ENCODE measurements at places on chromosomes 1 and 21. TPM values are rescaled to one million over a fixed set of nuclear protein-coding genes. Genes with fewer than 3 reads are reported as not detected.

DNA sequence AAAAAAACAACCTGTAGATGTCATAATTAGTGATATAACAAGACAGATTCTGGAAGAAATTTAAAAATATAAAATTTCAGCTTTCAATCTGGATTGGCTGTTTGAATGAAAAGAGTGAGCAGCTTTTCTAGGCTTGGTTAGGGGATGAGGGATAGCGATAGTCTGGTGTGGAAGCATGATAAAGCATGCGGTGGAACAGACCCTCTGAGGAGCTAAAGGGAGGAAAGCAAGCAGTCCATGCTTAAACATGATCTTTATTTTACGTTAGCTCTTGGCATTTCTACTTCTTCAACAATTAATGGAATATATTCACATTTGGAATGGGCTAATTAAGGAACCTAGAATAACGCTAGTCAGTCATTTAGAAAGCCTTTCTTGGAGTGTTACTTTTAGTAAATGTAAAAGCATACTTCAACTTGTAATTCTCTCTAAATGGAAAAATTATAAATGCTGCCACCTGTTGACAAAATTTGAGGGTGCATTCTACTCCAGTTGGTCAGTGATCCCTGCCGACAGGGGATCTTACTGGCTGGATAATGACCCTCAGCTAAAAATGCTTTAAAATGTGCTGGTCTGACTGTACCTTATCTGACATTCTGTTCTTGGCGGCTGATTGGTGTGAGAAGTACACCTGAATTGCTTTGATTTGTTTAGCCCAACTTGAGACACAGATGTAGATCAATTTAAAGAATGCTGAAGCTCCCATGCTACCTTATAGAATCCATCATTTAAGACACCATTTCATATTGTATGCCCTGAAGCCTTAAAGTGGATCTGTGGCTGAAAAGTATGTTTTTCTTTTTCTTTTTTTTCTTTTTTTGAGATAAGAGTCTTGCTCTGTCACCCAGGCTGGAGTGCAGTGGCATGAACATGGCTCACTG lies 61.2 kb downstream of the AK4 start:
- peaks cover 4% of the 10 kb centered on the region for H3K27me3 ChIP-seq
- peaks cover 28% of the 10 kb centered on the region for H3K4me1 ChIP-seq
- peaks cover 2% of the 10 kb centered on the region for H3K36me3 ChIP-seq
- H3K4me3 ChIP-seq: no peak overlapping the region

Gene CLDN17
- not detected for total RNA-seq

DNA sequence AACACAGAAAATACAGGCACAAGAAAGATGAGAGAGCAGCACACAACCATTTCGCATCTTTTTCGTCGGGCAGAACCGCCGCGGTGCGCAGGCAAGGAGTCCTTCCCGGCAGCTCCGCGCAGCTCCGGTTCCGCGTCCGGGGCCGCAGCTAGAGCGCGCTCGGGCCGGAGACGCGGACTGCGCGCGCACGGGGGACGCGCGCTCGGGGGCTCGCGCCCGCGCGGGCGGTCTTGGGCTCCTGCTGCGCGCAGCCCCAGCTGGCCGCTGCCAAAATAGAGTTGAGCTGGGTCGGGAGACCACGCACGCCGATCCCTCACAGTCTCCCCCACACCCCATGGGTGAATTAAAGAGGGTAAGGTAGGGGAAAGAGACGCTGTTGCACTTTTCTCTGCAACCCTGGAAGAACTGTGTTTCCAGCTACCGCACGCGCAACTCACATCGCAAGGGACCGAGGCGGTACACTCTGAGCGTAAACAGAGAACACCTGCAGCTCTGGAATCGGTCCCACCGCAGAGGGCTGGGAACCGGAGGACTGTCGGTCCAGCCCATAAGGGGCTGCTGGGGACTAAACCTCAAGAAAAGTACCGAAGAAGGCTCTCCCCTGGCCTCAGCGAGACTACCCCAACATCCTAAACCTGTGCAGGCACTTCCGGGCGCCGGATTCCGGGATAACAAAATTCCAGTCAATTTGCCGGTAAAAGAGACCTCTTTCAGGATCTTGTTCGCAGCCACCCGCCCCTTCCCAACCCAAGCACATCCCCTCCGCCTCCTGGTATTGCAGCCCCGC lies 1.7 kb downstream of the NR5A2 start:
- H3K36me3 ChIP-seq: no peaks in the 10 kb centered on the region
- H3K4me3 ChIP-seq: peak overlapping the region; percentile 48
- peaks cover 4% of the 10 kb centered on the region for H3K4me1 ChIP-seq
- peaks cover 54% of the 10 kb centered on the region for H3K27me3 ChIP-seq
- H3K27ac ChIP-seq: no peak overlapping the region
- no peak for DNase-seq

DNA sequence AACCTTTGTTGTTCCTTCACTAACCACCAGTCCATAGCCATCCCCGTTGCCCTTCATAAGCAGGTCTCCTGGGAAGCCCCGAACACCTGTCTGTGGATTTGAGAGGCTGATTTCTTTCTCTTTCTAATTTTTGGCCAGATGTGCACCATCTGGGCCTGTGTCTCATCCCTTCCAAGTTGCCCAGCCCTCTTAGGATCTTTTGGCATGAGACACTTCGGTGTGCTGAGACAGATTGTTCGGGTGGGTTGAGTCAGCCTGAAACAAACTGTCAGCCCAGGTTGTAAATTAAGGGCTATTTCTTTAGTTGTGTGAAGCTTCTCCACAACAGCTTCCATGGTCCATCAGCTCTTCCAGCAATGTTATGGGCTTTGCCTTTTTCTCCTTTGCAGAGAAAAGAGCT lies 1.4 kb upstream of the DNAJC11 start:
- peaks cover 24% of the 10 kb centered on the region for H3K4me1 ChIP-seq
- H3K27ac ChIP-seq: peak overlapping the region; percentile 66
- H3K27me3 ChIP-seq: no peaks in the 10 kb centered on the region
- peaks cover 11% of the 10 kb centered on the region for H3K36me3 ChIP-seq
- H3K4me3 ChIP-seq: no peak overlapping the region

Gene LIN9
- total RNA-seq: 10.2 TPM

GRCh38 chr1:15152318-15153183 lies 996 bp upstream of the TMEM51 start:
- H3K4me1 ChIP-seq: peaks cover 23% of the 10 kb centered on the region
- H3K27ac ChIP-seq: no peak overlapping the region
- peak overlapping the region; percentile 24 for H3K4me3 ChIP-seq
- peaks cover 53% of the 10 kb centered on the region for H3K27me3 ChIP-seq
- peak; percentile 43 for DNase-seq

GRCh38 chr1:112713466-112714312 lies 1.4 kb downstream of the PPM1J start:
- DNase-seq: no peak
- no peaks in the 10 kb centered on the region for H3K36me3 ChIP-seq
- H3K4me3 ChIP-seq: peak overlapping the region; percentile 76
- H3K27me3 ChIP-seq: peaks cover 25% of the 10 kb centered on the region

GRCh38 chr1:58626293-58626692 lies 49.2 kb upstream of the TACSTD2 start:
- H3K4me3 ChIP-seq: no peak overlapping the region
- H3K4me1 ChIP-seq: peaks cover 2% of the 10 kb centered on the region
- no peak overlapping the region for H3K27ac ChIP-seq
- DNase-seq: no peak
- no peaks in the 10 kb centered on the region for H3K36me3 ChIP-seq

GRCh38 chr1:244283772-244284171 lies 167.9 kb downstream of the ADSS2 start:
- no peak overlapping the region for H3K27ac ChIP-seq
- no peaks in the 10 kb centered on the region for H3K36me3 ChIP-seq
- no peaks in the 10 kb centered on the region for H3K4me1 ChIP-seq
- no peak overlapping the region for H3K4me3 ChIP-seq

Gene TTC22
- 3.3 TPM for total RNA-seq

DNA sequence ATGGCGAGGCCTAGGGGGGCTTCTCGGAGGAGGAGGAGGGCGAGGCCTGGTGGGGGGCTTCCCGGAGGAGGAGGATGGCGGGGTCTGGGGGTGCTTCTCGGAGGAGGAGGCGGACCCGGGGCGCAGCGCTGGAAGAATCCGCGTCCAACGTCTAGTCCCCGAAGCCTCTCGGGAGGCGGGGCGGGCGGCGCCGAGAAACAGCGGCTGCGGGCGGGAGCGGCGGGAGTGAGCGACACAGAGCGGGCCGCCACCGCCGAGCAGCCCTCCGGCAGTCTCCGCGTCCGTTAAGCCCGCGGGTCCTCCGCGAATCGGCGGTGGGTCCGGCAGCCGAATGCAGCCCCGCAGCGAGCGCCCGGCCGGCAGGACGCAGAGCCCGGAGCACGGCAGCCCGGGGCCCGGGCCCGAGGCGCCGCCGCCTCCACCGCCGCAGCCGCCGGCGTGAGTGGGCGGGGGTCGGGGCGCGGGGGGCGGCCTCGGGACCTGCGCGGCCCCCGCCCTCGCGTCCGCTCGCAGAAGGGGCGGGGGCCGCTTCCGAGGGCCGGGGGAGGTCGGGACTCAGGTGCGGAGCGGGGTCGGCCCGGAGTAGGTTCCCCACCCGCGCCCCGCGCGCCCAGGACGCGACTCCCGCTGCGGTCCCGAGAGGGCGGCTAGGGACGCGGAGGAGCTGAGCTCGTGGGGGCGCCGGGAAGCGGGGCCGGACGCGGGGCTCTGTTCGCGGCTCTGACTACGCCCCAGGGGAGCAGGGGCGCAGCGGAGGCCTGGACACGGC lies at the start of gene KLHL17:
Gene KLHL17, plus strand, starts transcription at position 222 of the 769 bp plus-strand sequence. Its CDS starts 110 bp downstream, at position 332.
- no peaks in the 10 kb centered on the region for H3K27me3 ChIP-seq
- peaks cover 26% of the 10 kb centered on the region for H3K36me3 ChIP-seq
- peaks cover 19% of the 10 kb centered on the region for H3K4me1 ChIP-seq

DNA sequence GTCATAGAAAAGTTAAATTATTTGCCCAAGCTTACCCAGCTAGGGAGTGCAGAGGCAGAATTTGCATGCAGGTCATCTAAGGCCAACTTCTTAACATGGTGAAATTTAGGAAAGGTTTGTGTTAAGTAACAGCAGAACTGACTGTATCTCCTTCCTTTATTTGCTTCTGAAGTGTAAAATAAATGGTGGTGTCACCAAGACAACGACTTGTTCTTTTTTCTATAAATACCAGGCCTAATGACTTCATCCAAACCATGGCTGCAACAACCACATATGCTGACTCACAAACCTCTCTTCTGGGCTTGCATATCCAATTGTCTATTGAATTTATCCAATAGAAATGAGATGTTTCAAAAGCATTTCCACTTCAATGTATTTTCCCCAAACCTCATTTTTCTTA lies 19.1 kb downstream of the COL24A1 start:
- no peaks in the 10 kb centered on the region for H3K36me3 ChIP-seq
- DNase-seq: no peak
- H3K27ac ChIP-seq: no peak overlapping the region
- no peaks in the 10 kb centered on the region for H3K4me1 ChIP-seq
- peaks cover 4% of the 10 kb centered on the region for H3K27me3 ChIP-seq
- H3K4me3 ChIP-seq: no peak overlapping the region

Gene FMO2
- total RNA-seq: not detected

DNA sequence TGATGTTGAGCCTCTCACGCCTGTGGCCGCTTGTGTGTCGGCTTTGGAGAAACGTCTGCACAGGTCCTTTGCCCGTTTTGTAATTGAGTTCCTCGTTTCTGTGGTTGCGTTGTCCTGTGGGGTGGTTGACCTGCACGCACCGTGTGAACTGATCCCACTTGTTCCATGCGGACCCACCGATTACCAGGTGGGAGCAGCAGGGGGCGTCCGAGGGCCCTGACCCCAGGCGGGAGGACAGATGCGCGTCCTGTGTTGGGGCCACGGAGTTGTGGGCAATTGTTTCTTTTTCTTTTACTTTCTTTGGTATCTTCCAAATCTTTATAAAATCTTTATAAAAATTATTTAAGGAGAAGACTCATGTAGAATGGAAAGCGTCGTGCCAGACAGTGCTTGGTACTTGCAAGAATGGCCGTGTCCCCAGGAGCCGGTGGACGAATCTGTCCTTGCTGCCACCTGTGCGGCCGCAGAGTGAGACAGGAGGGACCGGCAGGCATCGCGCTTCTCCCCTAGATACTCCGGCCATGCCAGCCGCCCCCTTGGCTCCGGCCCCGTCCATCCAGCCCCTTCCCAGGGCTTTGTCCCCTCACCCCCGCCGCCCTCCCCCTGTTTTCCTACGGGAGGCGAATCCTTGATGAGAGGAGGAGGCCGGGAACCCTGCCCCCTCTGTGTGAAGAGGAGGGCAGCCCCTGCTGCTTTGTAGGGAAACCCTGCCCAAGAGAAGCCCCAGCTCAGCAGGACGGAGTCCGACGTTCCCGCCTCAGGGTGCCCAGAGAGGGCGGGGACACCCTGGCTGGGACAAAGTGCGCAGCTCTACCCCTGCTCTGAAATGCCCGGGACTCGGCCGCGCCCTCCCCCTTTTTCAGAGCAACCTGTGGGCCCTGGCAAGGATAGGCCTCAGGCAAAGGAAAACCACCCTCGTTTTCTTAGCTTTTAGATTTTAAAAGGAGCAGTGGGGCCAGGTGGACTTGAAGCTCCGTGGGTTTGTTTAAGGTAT lies 41.7 kb downstream of the PRKCZ start:
- DNase-seq: peak; percentile 74
- no peak overlapping the region for H3K27ac ChIP-seq
- no peaks in the 10 kb centered on the region for H3K27me3 ChIP-seq
- no peak overlapping the region for H3K4me3 ChIP-seq

- peaks cover 37% of the 10 kb centered on the region for H3K36me3 ChIP-seq
- no peak overlapping the region for H3K4me3 ChIP-seq
- H3K27me3 ChIP-seq: no peaks in the 10 kb centered on the region
- H3K4me1 ChIP-seq: peaks cover 25% of the 10 kb centered on the region
These were observed 6.1 kb downstream of the CCDC18 start for GRCh38 chr1:93186667-93187066.

DNA sequence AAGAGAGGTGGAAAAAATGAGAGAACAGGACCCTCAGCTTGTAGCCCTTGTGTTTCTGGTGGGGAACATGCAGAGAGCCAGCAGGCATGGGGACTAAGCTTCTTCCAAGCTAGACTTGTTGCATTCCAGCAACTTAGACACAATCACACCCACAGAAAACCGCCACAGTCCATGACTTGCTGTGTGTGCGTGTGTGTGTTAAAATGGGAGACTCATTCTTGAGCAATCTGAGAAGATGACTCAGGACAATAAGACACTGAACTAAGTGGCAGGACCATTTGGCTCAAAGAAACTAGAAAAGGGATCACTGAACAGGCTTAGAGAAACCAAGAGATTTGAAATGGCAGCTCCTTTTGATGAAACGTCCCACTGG lies 78.0 kb downstream of the HLX start:
- no peak overlapping the region for H3K4me3 ChIP-seq
- no peaks in the 10 kb centered on the region for H3K36me3 ChIP-seq
- no peak overlapping the region for H3K27ac ChIP-seq
- no peaks in the 10 kb centered on the region for H3K4me1 ChIP-seq
- H3K27me3 ChIP-seq: no peaks in the 10 kb centered on the region
- DNase-seq: no peak
